ENCODE measurements at places on chromosomes 5 and 9.
A peak's percentile ranks its signal among the peaks of the same experiment; 100 is the strongest.

DNA sequence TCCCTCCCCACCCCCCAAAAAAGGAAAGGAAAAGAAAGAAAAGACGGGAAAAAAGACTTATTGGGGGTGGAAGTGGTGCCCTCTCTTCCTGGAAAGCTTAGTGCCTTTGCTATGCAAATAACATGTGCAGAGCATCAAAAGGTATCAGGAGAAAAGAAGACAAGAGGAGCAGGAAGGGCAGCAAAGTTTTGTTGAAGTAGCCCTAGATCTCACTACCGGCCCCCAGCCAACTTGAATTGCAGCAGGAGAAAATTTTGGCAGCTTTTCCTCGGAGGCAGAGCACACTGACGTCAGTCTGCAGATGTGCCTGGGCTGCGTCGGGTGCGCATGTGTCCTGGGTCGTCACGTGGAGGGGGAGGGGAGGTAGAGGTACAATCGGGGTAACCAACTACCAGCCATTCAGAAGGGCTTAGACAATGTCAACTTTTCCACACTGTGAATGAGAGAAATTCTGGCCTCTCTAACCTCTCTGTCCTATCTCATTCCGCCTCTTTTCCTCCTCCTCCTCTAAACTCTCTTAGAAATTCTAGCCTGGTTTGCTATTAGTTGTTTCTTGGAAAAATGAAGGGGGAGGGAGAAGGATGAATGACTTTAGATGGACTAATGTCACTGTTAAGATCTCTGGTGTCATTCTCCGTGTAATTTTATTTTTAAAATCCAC is at the start of gene ADAMTS6:
Gene ADAMTS6, minus strand, starts transcription at position 286 of the 661 bp plus-strand sequence. CDS start 8,247 bp downstream, outside the sequence.
- DNase-seq: peak; percentile 47

DNA sequence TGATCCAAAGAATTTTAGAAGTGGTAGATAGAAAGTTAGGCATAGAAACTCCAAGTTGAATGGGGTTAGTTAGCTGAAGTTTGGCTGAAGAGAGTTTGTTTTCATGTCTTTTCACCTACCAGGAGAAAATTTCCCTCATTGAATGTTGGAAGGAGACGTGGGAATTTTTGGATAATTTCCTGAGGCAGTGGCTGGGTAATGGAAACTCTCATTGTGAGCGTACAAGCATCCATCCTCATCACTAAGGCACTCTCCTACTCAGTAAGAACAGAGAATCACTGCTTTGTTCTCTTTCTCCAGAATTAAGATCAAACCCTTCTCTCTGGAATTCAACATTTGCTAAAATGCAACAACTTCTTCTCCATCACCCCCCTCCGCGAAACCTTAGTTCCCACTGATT is 179.7 kb downstream of the PALM2AKAP2 start:
- no peak for DNase-seq

GRCh38 chr5:17317473-17317872 is 100.0 kb downstream of the BASP1 start:
- no peak for DNase-seq

DNA sequence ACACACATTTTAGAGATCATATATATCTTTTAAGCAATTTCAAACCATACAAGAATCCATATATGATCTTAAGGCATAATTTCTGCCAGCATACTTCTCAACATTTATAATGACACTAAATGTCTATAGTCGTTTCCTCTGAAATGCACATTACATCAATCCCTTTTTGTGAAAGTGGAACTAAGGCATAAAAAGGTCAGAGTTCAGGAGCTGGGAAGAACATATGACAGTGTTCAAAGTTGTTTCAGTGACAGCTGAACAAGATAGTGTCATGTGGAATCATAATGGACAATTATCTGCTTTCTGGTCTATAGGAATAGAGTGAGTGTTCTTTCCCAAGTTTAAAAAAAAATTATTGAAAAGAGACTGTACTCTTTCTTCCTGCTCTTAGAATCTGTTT is 2.4 kb upstream of the MOB3B start:
- no peak for DNase-seq

GRCh38 chr5:117077142-117077541 is 502.5 kb upstream of the SEMA6A start:
- no peak for DNase-seq

DNA sequence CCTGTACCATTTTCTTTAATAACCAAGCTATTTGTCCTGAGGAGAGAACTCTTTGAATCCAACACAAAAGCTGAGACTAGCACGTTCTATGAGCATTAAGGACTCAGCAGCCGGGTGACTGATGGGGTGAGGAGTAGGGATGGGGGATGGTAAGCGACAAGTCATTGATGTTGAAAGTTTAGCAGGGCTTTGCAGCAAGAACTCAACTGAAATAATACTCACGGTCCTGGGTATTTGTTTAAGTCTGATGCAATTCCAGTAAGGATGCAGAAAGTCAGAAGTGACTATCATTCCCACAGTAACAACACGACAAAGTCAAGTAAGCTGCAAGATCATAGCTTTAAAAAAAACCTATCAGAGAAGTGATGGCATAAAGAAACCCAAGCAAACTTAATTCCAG is 131.1 kb downstream of the ACTL7B start:
- no peak for DNase-seq

DNA sequence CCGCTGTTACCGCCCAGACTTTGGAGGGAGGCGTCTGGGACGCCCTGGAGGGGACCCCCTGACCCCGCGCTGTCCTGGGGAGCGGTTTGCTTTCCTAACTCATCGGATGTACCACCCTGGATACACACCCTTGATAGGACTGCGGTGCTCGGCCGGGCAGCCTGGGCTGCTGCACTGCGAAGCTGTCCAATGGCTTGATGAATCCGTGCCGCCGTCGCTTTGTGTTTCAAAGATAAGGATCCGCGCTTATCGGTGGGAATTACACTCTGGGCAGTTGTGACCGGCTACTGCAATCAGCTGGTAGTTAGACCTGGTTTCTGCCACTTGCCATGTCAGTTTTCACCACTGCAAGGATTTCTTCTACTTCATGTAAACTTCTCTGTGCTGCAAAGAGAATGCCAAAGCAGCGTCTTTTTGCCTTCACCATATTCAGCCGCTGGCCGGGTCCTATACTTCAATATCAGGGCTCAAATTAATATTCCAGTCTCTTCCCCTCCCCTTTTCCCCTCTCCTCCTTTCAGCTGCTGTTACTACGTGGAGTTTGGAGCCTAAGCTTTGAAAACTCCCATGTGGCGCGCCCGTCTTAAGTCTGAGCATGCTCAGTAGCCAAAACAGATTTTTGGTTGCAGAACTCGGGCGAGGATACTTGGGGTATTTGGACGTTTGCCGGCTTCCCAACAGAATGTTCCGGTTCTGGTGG is 727 bp downstream of the SMAD5 start:
- DNase-seq: no peak

GRCh38 chr5:156971848-156972525 is 9.0 kb upstream of the TIMD4 start:
- DNase-seq: no peak

DNA sequence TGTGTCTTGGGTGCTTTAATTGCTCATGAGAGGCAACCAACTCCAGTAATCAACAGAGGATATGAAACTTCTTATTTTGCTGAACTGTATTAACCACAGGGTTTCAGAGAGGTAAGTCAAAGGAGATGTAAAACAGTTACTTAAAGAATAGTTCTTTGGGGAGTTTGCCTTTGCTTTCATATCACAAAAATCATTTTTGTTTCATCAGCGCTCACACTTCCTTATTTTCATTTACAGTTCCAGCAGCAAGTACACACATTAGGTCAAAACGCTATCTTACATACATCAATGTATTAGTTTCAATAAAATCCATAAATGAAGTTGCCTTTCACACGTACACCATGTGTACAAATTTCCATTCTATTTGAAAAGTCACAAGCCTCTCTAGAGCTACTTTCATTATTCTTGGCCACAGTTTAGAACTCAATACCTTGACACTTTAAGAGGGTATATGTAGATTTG is 50.1 kb downstream of the ST8SIA4 start:
- no peak for DNase-seq

DNA sequence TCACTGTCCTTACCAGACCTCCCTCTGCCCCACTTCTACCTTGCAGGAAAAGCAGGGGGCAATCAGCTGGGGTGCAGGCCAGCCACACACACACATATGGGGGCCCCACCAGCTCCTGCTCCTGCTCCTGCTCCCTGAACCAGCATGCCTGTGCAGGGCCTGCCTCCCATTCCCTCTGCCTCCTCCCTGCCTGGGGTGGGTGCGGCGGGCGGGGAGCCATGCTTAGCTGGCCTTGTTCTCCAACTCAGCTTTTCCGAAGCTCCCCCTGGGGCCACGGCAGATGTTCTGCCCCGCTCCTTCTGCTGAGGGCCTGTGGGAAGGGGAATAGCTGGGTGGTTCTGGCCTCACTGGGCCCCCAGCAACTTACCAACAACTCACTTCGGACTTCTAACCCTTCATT is 89.8 kb downstream of the ZNF354C start:
- no peak for DNase-seq

DNA sequence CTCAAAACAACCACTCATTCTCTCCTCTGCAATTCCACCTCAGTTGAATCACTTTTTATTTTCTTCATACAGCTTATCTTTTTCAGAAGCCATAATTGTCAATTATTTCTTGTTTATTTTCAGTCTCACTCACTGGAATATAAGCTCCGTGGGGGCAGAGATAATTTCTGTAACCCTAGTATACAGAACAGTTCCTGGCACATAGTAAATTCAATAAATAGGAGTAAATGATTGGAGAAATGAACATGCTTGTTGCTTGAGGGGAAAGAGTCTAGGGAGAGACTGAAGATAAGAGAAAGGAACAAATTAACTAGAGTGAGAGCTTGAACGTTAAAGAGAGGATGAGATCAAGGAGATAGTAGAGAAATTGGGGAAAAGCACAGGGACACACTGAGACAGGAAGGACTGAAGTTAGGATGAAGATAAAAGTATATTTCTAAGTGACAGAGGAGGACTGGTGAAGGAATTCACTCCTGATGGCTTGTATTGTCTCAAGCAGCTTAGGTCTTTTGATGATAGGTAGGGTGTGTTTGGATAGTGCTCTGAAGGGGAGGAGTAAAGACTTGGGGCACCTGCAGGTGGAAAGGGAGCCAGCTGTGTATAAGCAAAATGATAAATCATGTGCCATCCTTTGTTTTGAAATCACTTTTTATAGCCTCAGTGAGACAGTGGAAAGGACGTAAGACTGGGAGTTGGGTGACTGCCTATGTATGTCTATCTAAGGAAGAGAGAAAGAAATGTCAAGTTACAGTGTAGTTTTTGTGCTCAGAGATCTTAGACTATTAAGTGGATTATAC is 2.2 kb downstream of the NAA35 start:
- DNase-seq: no peak

- no peak for DNase-seq
Observed at GRCh38 chr9:97364769-97365490, 47.0 kb upstream of the TDRD7 start.

DNA sequence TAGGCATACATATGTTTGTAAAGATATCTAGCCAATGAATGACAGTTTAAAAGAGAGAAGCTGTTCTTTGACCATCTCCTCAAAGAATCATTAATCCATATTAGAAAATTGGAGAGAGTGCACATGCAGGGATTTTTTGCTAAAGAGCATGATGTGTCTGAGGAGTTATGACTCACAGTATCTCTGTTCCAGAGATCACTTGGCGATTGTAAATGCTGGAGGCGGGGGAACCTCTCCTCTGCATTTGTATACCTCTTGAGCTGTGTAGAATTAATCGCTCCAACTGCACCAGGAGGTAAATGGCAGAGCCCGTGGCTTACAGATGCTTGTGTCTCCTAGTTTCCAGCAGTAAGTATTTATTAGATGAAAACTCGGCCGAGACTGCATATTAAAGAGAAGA is 3.6 kb upstream of the SPATA31D1 start:
- DNase-seq: no peak

GRCh38 chr5:43000111-43000840 is 39.8 kb downstream of the ANXA2R start:
- no peak for DNase-seq

DNA sequence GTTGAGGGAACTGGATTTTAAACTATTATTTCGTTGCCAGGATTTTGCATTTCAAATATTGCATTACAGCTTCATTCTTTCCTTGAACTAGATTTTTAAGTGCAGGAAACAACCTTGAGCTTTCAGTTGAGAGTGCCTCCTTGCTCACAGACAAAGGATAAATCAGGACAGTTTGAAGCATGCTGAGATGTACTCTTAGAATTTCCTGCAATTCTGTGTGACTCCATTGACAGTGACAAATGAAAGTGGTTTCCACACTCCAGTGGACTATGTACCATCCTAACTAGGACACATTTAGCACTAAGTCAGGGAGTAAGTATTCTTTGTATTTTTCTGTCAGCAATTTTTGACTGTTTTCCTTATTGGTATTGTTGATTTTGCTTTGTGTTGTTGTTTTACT is 100.0 kb upstream of the PLCXD3 start:
- DNase-seq: no peak

DNA sequence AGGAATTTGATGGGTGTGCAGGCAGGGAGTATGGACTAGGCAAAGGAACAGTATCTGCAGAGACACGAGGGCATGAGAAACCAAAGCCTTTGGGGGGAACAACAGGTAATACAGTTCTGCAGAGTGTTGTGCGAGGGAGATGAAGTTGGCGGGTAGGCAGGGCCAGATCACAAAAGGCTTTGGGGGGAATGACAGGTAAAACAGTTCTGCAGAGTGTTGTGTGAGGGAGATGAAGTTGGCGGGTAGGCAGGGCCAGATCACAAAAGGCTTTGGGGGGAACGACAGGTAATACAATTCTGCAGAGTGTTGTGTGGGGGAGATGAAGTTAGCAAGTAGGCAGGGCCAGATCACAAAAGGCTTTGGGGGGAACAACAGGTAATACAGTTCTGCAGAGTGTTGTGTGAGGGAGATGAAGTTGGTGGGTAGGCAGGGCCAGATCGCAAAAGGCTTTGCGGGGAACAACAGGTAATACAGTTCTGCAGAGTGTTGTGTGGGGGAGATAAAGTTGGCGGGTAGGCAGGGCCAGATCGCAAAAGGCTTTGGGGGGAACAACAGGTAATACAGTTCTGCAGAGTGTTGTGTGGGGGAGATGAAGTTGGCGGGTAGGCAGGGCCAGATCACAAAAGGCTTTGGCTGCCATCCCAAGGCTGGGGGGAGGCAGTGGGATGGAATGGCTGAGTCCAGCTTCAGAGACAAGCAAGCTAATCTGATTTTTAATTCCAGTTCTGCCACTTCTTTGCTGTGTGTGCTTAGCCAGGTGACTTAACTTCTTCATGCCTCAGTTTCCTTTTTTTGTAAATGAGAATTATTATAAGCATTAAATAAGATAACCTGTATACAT is 33.0 kb downstream of the FRMPD1 start:
- DNase-seq: no peak

GRCh38 chr9:21549251-21549765 is 67.2 kb upstream of the IFNE start:
- DNase-seq: no peak

Measured in activated T-helper 1 cell treated with Interleukin-2 at 50 U/mL for 16 hours (primary cell).